Activated CD4-positive, alpha-beta T cell treated with anti-CD3 and anti-CD28 coated beads, Interleukin-2, amount 10 ng/mL, durations not matched to agents 7 days and 5 days (primary cell): ENCODE measurements at places on chromosomes 12 and 14.

- DNase-seq, result no peak
These were observed 24.1 kb downstream of the ITPR2 start for GRCh38 chr12:26808766-26809476.

DNA sequence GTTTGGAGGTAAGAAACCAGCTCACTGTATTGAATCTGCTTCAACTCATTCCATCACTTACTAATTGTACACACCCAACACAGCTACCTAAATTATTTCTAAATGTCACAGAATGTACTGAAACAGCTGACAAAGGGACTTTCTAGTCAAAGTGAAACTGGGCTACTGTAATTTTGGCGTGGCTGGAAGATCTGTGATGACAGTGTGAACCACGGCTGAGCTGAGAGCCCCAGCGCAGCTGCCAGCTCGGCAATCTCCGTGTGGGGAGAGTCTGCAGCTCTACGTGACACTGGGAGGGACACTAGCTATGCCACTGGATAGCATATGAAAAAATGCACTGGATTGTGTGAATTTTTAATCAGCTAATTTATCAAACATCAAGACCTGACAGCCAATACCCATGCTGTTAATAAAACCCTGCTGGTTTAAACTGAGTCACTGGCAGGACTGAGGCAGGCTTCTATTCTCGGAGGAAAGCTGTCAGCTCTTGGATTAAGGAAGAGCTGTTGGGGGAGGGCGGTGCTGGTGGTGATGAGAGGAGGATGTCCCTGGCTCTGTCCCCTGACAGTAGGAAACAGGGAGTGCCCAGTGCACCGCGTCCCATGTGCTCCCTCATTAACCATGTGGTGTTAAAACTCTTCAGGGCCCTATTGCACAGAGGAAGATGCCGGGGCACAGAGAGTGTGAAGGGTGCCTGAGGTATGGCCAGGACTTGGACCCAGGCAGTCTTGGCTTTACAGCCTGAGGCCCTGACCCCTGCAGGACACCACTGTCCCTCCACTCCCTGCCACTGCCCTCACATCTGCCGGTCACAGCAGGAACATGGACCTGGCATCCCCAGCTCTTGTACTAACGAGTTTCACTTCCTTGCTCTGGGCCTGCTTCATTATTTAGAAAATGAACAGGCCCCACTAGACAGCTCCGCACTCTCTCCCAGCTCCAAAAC lies 13.3 kb downstream of the SLC15A4 start:
- no peak for DNase-seq

DNA sequence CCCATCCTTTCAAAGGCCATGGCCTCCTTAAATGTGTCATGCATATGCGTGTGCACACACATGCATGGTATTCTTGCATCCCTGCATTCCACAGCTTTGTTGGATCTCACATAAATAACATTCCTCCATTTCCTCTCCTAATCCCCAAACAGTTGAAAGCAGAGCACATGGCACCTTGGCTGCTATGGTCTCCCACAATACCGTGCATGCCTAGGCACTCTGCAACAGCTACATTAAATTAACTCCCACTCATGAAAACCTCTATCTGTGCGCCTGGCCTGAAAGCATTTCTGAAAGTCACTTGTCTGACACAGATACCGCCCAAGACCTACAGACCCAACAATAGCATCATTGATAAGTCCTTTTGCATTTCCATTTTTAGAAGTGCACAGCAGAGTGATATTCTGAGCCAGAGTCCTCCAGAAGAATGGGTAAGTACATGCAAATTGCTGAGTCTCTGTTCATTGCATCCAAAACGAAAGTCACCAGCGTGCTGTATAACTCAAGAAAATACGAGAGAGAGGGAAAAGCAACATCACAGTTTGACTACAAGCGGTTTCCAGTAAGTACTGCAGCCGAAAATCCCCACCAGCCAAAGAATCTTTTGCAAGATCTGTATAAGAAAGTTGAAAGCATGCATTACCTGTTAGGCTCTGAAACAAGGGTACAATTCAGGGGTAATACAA lies 436 bp downstream of the ASB2 start:
- DNase-seq, result peak; percentile 46

GRCh38 chr14:81737938-81738337 lies 204.3 kb upstream of the SEL1L start:
- no peak for DNase-seq

DNA sequence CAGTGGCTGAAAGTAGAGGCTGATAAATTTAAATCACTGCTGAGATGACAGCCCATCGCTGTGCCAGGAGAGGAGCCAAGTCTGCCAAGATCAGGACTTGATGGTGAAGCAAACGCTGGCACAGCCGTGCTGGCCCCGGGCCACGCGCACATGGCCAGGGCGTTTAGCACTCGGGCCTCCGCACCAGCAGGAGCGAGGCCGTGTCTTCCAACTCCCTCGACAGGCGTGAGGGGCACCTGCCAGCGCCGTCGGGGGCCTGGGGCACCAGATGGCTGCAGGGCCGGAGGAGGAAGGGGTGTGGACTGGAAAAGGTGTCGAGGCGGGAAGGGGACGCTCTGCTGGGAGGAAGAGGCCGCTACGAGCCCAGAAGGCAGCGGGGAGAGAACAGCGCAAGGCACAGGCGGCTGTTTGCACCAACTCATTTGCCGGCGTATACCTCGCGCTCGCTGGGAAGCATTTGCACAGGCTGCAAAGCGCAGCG lies 29.5 kb downstream of the RIMBP2 start:
- no peak for DNase-seq

DNA sequence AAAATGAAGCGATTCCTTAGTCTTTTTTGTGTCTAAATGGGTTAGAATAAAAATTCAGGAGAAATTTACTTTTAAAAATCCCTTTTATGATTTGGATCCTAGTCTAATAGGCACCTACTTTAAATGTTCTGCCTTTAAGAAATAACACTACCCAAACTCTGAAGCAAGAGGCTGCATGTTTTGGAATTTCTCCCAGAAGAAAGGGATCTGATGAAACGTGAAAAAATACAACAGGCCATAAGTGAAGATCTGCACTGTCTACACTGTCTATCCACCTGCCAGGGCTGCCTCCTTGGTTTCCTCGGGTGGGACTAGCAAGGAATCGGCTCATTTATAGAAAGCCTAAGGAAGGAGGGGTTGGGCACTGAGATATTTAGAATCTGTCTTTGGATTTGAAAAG lies 22.1 kb downstream of the ACVR1B start:
- no peak for DNase-seq

GRCh38 chr12:117121441-117121840 lies 22.2 kb upstream of the TESC start:
- no peak for DNase-seq

- no peak for DNase-seq
These were observed 191.5 kb downstream of the SYT1 start for GRCh38 chr12:79055926-79056674.

- no peak for DNase-seq
These were observed 12.5 kb downstream of the CFAP54 start for GRCh38 chr12:96501908-96502307.

GRCh38 chr14:88961214-88961613 lies 136.8 kb downstream of the TTC8 start:
- DNase-seq, result no peak

DNA sequence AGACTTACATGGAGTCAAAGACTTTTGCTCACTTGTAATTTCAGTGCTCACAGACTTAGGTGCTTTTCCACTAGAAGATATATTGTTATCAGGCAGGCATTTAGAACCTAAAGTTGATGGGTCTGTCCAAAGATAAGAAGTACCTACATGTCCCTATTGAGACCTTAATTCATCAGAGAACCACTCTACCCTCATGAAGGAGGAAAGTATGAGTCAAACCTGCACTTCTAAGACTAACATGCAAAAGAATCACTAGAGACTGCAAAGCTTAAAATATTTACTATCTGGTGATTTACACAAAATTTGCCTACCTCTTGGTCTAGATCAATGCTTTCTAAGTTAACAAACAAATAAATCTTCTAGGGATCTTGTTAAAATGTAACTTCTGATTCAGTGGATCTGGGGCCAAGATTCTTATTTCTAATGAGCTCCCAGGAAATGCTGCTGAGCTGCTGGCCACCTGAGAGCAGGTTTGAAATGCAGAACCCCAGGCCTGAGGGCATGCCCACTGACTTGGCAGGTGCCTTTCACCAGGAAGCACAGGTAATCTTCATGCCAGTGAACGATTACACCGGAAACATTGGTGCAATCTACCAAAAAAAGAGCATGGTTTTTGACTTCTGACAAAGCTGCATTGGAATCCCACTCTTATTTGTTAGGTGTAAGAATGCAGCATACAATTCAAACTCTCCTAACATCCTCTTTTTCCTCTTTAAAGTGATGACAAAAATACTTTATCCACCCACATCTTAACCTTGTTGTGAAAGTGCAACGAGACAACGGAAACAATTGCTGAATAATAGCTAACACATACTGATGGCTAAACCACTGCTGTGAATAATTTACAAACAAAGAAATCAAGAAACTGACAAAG lies 214.2 kb downstream of the ADAMTS20 start:
- DNase-seq, result no peak

DNA sequence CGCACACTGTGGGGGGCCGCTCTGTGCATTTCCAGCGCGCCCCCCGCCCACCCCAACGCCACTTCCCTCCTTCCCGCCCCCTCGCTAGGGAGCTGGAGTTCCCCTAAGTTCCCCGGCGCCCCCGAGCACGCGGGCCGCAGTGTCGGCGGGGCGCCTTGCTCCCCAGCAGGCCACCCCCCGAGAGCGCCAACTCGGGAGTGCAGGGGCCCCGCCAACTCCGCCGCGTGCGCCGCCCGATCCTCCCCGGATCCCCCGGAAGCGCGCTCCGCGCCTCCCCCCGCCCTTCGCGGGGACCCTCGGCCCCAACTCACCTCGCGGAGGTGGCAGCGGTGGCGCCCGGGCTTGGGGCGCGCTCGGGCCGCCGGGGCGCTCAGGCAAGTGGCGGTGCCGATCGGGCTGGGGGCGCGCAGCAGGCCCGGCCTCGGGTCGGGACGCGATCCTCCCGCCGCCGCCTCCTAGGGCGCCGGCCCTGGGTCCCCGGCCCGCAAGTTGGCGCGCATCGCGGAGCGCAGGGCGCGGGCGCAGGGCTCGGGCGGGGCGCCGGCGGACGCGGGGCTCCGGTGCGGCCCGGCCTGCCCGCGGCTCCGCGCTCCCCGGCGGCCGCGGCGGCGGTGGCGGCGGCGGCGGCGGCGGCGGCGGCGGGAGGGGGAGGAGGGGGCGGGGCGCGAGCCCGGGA lies at the start of gene NCOR2:
NCOR2 (minus strand) TSS at position 616 of the 676 bp plus-strand sequence. CDS start 72,361 bp downstream, outside the sequence.
- peak; percentile 44 for DNase-seq

DNA sequence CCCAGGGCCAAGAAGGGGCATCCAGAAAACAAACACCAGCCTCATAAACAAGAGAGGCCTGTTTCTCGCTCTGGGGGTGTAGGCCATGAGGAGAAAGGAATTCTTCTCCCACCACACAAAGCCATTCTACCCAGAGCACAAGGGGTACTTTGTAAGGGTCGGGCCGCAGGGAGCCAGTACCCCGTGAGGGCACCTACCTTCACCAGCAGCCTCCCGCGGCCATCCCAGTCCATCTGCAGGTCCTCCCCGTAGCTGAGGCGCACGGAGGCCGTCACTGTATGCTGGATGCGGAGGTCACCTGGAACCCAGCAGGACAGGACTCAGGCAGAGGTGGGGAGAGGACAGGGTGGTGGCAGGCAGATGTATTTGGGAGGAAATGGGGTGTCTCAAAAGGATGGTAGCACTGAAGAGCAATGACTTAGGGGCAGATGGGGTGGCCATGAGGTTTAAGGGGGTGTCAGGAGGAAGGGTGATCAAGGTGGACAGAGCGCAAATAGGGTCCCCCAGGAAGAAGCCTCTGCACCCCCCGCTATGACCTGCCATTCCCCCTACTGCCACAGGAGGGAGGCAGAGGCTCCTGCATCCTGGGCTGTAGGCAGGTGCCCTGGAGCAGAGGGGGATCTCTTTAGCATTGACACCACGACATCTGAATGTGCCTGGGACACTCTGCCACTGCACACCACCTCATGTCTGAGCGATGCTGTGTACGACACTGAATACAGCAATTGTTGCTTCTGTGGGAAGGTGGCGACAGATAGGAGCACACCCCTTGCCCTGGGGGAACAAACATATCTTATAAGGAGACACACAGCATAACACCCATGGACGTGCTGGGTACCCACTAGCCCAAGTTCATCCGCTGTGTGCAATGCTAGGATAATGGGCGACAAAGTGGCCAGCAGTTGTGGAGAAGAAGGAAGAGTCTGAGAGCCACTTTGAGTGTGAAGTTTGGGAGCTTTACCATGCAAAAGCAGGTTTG lies 61.4 kb downstream of the VWF start:
- peak; percentile 62 for DNase-seq

GRCh38 chr12:116878567-116879508 lies 2.4 kb downstream of the HRK start:
- no peak for DNase-seq

DNA sequence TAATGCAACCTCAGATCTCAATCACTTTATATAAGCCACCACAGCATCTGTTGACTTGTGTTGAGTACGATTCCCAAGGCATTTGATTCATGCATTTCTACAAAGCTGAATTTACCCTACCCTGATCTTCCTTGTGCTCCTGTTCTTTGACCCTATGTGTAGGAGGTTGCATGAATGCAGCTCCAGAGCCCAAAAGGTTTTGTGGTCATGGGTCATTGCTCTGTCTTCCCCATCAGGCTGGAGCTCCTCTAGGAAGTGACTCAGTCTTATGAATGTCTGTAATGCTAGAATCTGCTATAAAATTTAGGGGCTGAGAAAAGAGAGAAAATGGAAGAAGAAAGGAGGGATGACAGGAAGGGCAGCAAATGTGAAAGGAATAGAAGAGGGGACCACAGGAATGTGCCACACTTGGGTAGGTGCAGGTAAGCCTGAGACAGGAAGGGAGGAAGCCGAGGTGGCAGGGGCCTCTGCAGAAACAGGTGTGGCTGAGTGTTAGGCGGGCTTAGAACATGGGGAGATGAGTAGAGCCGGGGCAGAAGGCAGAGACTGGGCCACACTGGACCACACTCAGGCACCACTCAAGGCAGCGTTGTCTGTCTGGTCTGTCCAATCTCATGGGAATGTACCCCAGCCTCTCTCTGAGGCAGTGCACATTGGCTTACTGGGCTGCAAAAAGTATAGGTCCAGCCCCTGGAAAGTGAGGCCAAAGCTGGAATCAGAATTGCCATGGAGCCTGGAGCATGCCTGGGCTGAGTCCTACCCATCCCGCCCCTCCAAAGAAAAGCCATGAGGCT lies 334.1 kb downstream of the BCL11B start:
- DNase-seq, result no peak

DNA sequence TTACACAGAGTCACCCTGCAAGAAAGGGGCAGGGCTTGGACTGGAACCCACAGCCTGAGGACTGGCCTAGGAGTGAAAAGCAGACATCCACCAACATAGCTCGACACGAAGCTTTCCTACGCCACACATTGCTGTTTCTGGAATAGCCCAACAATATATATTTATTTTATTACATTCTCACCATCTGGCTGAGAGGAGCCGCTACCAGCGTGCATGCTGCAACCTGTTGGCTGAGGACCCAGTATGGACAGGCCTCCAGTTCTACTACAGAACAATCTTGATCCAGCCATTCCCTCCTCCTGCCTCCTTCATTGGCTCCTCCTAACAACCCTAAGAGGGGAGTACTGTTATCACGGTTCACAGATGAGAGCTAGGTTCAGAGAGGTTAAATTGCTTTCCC lies 35.6 kb upstream of the TBX5 start:
- DNase-seq, result no peak
